ENCODE measurements at places on chromosomes 6 and 20.

DNA sequence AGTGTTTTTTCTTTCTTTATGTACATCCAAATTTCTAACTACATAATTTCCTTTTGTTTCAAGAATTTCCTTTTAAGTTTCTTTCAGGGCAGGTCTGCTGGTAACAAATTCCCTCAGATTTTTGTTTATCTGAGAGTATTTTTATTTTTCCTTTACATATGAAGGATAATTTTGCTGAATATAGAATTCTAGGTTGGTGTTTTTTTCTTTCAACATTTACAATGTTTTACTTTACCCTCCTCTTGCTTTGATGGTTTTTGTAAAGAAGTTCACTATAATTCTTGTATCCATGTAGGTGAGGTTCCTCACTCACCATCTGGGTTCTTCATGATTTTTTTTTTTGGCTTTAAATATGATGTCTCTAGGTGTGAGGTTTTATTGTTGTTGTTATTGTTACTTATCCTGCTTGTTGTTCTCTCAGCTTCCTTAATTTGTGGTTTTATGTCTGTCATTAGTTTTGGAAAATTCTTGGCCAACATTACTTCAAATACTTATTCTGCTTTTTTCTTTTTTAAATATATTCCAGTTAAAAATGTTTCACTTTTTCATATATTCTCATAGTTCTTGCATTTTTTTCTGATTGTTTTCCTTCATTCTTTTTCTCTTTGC lies 580.1 kb upstream of the CITED2 start:
- no peak for DNase-seq

DNA sequence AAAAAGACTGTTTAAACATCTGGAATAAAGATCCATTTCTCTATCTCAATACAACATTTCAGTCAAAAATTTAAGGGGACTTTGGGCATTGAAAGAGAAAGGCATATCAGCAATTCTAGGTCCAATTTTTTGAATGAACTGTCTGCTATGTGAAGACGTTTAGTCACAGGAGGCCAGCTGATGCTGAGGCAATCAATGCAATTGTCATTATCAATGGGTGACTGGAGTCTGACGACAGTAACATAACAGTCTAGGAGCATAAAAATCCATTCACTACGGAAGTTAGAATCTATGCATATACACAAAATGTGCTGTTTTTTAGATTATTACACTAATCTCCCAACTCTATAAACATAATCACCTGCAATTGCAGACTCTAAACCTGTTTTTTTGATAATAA lies 37.8 kb downstream of the TENT5A start:
- DNase-seq = no peak

DNA sequence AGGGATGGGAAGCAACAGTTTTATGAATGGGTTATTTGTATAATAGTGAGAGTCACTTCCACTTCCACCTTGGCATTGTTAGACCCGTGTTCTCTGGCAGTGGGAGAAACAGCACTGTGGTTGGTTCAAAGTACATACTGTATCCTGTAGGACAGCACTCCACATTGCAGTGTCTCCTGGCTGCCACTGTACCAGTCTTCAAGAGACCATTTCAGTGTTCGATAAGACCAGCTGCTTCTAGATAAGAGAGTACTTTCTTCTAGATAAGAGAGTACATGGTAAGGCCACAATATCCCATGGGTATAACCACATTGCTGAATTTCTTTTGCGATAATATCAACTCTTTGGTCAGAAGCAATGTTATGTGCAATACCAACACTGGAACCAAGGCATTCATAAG lies 28.8 kb downstream of the FITM2 start:
- DNase-seq = no peak

- no peak for DNase-seq
Measured at GRCh38 chr6:107870381-107870780, 46.3 kb upstream of the SCML4 start.

DNA sequence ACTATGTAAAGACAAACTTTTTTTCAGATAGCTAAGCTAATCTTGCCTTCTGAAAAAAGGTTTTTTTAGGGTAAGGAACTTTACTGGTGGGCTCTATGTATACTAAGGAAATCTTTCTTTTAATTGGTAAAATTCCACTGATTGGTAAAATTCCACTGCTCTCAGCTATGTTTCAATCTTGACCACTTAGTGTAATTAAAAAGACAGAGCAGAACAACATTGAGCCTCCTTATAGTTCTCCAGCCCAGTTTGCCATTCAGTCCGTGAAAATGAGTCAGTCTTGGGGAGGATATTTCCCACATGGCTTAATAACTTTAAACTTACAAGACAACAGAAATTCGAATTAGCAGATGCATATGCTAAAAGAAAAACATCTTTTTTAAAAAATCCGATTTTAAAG lies 92.7 kb downstream of the EYA4 start:
- DNase-seq = no peak

- no peak for DNase-seq
Measured at GRCh38 chr6:20996099-20996498, 461.8 kb downstream of the CDKAL1 start.

DNA sequence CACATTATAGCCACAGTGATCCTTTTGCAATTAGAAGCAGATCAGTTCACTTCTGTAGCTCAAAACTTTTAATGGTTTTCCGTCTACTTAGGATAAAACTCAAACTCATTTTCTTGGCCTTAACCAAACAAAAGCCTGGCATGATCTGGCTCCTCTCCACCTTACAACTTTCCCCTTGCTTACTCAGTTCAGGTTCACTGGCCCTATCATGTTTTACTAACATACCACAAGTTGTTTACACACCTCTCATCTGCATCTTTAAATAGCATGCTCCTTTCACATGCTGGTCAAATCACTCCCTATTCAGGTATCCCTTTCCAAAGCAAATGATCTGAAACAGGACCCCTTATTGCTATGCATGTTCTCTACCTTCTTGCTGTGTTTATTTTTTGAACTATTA lies 191.4 kb upstream of the FAM83B start:
- no peak for DNase-seq

DNA sequence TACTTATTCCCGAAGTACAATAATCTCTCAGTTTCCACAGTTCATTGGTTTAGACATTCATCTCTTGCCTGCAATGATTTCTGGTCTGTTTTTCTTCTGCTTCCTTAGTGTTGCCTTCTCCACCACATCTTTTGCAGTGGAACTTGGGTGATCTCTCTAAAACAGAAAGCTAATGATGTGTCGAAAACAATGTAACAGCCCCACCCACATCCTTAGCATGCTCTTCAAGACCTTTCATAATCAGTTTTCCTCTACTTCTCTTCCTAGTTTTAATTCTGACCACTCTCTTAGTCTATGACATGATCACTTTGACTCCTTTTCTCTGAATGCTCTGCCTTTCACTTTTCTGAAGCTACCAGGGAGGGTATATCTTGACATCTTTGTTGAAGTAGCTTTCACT lies 1007.9 kb upstream of the CITED2 start:
- no peak for DNase-seq

GRCh38 chr20:50436052-50436656 lies 74.0 kb upstream of the PTPN1 start:
- no peak for DNase-seq

GRCh38 chr6:63731930-63732329 lies 96.3 kb downstream of the PHF3 start:
- DNase-seq = no peak

GRCh38 chr6:35581633-35582032 lies 68.9 kb upstream of the TULP1 start:
- DNase-seq = no peak

- no peak for DNase-seq
Measured at GRCh38 chr20:5660346-5660745, 89.9 kb upstream of the SHLD1 start.

- no peak for DNase-seq
Measured at GRCh38 chr20:31712564-31713311, 9.9 kb downstream of the BCL2L1 start.

DNA sequence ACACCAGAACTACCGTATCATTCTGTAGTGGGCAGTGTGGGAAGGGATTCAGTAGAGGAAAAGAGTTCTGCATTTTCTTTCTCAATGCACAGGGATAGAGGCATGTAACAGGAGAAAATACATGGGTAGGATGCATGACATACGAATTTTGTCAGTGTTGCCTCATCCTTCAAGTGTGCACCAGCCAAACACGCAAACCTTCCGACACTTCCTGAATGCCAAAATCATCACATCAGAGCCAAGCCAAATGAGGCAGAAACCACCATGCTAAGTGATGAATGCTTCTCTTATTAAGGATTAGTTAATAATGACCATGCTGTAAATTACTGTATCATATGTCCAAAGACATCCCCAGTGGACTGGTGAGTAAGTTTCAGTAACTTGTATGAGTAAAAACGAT lies 27.3 kb downstream of the RAMACL start:
- DNase-seq = no peak

GRCh38 chr6:79421707-79422484 lies 115.3 kb downstream of the LCA5 start:
- DNase-seq = no peak

DNA sequence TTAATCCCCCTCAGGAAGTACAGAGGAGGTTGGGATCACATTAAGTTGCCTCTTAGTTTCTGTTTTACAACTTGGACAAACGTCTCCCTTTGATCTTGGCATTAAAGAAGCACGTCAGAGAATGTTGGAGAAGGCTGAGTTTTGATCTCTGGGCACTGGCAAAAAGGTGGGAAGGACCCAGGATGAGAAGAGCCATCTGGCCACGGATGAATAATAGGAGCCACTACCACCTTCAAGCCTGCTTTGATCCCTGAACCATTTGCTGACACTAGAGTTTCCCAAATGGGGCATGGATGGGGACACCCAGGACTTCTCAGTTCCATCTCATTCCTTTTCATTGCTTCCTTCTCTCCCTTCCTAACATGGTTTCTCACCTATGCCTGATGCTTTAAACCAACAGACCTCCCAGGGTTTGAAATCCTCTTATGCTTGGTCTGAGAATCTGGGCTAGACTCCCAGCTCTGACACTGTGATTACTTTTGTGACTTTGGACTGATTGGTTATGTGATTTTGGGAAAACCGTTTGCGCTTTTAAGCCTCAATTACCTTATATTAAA lies 5.8 kb downstream of the TM9SF4 start:
- no peak for DNase-seq

DNA sequence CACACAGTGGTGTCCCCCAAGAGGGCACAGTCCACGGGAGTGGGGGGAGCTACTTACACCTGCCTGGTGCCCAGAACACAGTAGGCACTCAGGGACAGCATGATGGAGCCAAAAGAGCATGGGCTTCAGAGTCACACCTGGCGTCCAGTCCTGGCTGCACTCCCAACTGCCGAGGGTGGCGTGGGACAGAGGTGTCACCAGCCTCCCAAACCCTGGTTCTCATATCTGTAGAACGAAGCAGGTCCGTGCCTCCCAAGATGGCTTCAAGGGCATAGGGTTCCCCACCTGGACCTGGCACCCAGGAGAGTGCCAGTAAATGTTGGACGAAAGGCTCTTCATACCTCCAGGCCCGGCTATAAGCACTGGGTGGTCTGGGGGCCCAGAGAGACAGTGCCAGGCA lies 8.9 kb downstream of the HRH3 start:
- DNase-seq = no peak

DNA sequence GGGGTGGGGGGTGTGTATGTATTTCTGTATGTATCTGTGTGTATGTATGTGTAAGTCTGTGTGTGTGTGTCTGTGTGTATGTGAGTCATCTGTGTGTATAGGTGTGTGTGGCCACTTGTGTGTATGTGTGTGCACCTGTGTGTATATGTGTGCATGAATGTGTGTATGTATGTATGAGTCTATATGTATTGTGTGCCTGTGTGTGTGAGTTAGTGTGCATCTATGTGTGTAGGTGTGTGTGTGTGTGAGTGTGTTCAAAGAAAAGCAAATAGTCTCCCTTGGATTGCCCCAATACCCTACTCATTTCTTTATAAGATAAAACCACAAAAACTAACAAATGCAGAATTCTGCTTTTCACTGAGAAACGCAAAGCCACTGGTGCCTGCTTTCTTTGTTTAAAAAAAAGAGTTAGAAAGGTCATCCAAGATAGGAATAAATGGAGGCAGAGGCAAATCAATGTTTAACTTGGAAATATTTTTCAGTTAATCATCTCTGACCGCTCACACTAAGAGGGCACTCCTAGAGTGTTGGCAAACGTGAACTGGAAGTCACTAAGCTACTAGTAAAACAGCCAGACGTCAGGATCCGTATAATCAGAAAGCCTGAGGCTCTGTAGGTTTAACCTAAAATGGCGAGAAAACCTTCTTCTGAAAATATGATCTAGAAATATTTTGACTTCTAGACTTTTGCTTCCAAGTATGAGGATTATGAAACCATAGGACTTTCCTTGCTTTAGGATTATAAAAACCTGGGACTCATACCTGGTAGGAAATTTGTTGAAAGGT lies 37.4 kb upstream of the JAG1 start:
- no peak for DNase-seq

GRCh38 chr6:109370336-109370735 lies 11.9 kb downstream of the CD164 start:
- no peak for DNase-seq

DNA sequence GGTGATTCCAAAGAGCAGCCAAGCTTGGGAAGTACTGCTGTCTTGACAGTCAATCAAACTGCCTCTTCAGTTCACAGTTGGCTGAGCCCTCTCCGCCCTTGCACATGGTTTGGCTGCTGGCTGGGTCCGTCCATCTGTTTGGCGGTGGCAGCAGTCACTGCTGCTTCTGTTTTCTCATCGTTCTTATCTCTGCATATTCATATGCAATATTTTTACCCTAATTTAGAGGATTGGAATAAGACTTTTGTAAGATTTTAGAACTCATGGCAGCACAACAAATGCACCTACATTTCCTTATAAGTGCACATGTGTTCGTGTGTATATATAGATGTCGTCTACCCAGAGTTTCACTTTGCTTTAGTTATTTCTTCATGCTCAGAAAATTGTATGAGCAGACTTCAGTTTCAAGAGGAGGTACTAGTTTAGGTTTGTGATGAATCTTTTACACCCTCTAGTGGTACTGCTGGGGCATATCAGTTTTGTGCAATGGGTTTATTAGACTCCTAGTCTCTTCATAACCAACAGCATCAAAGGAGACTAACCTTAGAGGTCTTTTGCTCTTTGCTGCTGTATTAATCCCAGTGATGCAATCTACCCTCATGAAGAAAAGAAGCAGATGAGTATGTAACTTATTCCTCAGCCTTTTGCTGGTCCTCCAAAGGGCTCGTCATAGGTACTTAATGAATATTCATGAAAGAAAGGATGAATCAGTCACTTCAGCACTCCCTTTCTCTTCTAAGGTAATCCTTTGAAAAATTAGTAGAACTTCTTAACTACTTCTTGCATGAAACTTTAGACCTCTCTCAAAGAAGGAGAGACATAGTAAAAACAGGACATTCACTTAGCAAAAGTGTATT lies 44.3 kb downstream of the KHDC1L start:
- DNase-seq = no peak

GRCh38 chr20:50266293-50267040 lies 75.8 kb downstream of the CEBPB start:
- no peak for DNase-seq

GRCh38 chr6:113707194-113707593 lies 150.0 kb upstream of the MARCKS start:
- DNase-seq = no peak

DNA sequence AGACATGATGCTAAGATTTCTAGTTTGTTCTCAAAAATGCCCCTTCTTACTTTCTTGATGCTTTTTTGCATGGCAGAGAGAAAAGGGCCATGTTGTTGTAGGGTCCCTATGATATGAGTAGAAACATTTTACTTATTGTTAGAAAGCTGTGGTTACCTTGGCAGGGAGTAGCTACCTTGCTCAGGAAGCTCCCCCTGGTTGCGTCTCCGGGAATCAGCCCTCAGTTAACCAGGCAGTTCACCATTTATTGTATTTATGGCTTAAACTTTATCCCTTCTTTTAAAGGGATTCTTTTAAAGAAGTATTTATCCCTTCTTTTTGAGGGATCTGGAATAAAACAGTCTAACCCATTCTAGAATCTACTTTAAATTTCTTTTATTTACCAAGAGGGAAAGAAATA lies 113.9 kb upstream of the PROKR2 start:
- DNase-seq = no peak

GRCh38 chr6:53302678-53303360 lies 45.9 kb downstream of the ELOVL5 start:
- no peak for DNase-seq

Data from activated T-cell treated with anti-CD3 and anti-CD28 coated beads, Interleukin-2, amount 50 U/mL, for 48 hours (primary cell).